D341Med (cell line): ENCODE measurements at places on chromosomes 5 and 9.

DNA sequence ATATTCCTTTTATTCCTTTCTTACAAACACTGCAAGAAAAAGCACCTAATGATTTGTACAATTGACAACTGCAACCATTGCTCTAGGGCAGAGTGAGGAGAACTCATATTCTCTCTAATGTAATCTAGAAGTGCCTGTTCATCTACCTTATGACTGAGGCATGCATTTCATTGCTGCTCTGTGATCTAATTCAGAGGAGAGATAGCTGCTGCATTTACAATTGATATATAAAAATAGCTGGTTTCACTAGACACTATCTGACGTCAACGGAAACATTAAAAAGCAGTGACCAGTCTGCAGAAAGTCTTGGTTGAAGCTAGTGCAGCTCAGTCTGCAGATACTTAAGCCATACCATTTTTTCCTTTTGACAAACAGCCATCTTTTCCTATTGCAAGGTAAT lies 72.8 kb upstream of the C6 start:
- DNase-seq, result no peak

- DNase-seq, result no peak
Observed at GRCh38 chr5:149201121-149201637, 59.9 kb downstream of the ABLIM3 start.

DNA sequence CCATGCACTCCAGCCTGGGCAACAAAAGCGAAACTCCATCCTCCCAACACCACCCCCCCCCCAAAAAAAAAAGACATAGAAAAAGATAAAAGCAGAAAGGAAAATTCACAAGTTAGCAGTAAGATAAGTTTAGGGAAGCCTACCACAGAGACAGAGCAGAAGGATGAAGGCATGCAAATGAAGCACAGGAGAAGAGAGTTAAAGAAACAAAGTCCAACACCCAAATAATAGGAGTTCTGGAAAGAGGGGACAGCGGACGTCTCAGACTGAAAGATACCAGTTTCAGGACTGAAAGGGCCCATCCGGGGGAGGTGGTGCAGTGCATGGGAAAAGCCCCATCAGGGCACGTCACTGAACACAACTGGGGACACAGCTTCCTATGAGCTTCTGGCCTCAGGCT lies 54.3 kb downstream of the OTULIN start:
- no peak for DNase-seq

DNA sequence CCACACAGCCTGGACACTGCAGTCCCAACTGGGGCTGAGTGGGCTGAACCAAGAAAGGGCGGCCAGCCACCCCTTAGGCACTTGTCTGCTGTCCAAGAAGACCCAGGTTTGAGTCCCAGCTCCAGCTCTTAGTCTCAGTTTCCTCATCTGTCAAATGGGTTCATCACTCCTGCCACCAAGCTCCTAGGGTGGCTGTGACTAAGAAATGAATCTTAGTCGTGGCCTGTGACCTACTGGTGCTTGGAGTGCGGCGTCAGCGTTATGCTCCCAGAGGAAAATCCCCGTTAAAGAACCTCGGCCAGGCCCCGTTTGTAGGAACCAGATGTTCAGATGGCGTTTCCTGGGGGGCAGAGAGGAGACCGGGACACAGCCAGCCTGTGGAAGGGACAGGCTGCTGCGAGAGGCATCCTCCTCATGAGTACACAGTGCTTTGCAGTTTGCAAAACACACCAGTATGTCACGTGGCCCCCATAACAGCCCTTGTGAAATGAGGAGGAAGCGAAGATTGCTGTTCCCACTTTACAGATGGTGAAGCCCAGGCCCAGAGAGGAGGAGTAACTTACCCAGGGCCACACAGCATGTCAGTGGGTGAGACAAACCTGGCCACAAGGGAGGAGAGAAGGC lies 3.3 kb downstream of the FIBCD1 start:
- no peak for DNase-seq

GRCh38 chr5:7983433-7983832 lies 114.5 kb downstream of the MTRR start:
- no peak for DNase-seq

GRCh38 chr5:115418788-115419187 lies 122.3 kb upstream of the CCDC112 start:
- DNase-seq, result no peak

DNA sequence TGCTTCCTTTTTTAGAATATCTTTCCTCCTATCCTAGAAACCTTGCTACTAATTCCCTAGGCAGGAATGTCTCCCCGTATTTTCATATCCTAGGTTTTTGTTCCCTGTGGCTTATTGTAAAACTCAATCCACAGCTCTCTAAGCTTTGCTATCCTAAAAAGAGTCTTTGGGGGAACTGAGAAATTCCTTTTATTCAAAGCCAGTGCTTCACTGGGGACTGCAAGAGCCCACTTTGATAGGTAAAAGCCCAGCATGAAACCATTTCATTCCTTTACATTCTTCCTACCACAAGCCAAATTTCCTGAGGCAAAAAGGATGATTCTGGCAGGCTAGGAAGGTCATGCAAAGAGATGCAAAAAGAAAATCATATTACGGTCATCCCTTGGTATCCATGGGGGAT lies 5.8 kb upstream of the HACD4 start:
- no peak for DNase-seq

DNA sequence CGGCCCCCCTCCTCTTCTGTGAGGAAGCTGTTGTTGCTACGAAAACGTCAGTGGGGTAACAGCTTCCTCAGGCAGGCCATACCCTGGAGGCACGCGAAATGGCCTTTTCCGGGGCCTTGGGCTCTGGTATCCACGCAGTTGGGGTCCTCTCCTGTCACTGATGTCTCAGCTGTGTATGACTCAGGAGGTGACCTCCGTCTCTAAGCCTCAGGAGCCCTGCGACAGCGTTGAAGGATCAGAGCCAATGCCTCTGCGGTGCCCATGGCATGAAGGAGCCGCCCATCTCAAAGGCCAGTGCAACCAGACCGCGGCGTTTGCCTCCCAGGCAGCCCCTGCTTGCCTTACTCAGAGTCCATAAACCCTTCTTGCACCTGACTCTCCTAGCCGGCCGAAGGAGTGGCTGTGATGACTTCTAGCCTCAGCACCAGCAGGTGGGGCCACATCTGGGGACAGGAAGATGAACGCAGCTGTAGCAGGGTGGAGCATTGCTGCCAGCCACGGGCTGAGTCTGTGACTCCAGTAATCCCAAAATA lies 1.0 kb upstream of the MXD3 start:
- peak; percentile 51 for DNase-seq

DNA sequence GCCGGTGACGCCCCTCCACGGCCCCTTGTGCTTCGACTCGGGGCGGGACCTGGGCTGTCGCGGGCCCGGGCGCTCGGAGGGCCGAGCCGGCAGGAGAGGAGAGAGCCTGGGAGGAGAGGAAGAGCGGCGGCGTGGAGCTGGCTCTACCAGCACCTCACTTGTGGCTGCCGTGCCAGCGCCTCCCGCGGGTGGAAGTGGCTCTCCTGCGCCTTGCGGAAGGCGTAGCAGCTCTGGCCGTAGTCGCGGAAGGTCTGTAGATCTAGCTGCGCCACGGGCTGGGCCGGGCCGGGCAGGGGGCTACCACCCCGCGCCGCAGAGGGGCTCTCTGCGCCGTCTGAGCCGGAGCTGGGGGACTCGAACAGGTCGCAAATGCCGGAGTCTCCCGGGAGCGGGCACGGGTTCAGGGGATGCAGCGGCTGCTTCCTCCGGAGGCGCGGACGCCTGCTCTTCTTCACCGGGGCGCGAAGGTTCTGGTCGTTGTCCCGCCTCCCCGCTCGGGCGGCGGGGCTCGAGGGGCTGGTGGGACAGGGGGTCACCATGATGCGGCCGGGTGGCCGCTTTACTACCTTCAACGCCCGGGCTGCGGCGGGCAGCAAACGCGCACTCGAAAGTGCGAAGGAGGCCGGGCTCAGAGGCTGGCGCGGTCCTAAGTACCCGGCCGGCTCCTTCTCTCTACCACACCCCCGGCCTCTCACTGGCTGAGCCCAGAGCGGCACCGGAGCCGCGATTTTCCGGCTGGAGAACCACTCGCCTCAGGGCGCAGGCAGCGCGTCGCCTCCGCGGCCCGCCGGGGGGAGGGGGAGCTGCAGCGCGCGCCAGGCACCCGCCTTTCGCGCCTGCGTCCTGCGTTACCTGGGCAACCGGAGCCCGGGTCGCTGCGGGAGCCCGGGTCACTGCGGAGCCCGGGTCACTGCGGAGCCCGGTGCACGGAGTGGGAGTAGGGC lies at the start of gene CCNO:
Gene CCNO (minus strand): TSS at position 624 of the 944 bp plus-strand sequence. CDS start 85 bp downstream, at position 539.
- peak; percentile 88 for DNase-seq

DNA sequence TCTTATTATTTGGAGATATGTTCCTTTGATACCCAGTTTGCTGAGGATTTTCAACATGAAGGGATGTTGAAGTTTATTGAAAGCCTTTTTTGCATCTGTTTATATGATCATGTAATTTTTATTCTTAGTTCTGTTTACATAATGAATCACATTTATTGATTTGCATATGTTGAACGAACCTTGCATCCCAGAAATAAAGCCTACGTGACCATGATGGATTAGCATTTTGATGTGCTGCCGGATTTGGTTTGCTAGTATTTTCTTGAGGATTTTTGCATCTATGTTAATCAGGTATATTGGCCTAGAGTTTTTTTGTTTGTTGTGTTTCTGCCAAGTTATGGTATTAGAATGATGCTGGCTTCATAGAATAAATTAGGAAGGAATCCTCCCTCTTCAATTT lies 161.4 kb upstream of the ITGA1 start:
- DNase-seq, result no peak

- no peak for DNase-seq
Observed at GRCh38 chr5:24103451-24104023, 541.2 kb downstream of the CDH10 start.

GRCh38 chr9:87198716-87199115 lies 251.4 kb upstream of the GAS1 start:
- no peak for DNase-seq

- DNase-seq, result peak; percentile 8
Observed at GRCh38 chr5:132053483-132053882, 7.0 kb upstream of the IL3 start.

GRCh38 chr9:135822374-135822755 lies 85.0 kb downstream of the CAMSAP1 start:
- DNase-seq, result no peak

DNA sequence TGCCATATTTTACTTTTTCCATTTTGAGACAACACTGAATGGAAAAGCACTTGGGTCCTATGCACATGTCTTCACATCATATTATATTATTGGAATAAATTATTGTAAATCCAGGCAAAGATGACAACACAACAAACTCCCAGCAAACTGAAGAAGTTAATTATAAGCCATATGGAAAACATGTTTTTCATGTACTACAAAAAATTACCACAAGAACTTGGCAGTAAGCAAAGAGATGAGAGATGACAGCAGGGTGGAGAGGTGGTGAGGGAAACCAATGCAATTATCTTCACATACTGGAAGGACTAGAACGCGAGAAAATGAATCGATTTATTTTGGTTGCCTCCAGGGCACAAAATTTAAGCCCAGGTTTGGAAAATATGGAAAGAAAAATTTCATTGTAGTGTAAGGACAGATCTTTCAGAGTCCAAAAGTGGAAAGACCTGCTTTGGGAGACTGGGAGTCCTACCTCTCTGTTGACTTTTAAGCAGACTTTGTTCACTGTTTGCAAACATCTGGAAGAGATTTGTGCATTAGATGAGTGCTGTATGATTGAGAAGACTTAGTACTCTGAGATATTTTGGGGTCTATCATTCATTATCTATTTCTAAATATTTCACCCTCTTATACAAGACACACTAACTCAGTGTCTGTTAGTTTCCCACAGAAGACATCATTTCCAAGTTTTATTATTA lies 138.0 kb downstream of the TMEM232 start:
- DNase-seq, result no peak

DNA sequence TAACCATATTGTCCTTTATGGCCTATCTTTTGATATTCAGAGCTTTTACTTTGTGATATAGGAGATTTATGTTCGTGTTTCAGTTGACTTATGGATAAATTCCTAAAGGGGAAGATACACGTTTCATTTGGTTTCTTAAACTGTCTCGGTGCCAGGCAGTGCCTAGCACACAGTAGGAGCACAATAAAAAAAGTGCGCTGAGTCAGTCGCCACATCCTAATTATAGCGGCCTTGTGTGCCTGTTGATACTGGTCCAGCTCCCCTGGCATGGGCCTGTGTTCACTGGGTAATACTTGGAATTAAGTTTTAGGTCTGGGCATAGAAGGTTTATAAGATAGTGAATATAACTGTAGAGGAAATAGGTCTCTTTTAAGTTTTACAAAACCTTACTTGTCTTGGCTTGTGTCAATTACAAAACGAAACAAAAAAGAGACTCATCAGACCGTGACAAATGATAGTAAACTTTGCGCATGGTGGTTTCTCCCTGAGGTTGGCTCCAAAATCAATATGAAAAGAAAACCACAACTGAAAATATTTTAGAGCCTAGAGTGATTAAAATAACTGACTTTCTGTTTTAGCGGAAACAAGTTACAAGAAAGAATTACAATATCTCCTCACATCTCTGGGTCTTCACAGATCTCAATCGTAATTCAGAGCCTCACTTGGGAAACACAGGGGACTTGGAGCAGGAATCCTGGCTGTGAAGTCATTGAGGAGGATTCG lies 84.8 kb downstream of the MVB12B start:
- DNase-seq, result no peak

GRCh38 chr9:78163834-78164233 lies 72.0 kb upstream of the CEP78 start:
- no peak for DNase-seq

DNA sequence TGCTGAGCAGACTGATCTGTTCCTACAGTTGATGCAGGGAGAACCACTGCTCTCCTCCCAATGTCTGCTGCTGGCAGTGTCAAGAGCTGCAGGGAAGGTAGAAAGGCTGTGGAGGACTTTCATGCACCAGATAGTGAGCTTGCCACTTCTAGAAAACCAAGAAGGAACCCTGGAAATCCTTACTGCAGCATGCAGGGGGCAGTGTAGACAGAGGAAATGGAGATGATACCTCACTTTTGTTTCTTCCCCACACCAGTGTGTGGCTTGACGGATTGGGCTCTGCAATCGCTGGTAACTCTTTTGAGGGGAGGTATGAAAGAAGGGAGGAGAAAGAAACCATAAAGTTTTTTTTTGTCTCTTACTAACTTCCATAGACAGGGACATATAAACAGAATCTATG lies 480.7 kb downstream of the DMAC1 start:
- no peak for DNase-seq

- no peak for DNase-seq
Observed at GRCh38 chr9:121930956-121931355, 162.2 kb downstream of the TTLL11 start.

DNA sequence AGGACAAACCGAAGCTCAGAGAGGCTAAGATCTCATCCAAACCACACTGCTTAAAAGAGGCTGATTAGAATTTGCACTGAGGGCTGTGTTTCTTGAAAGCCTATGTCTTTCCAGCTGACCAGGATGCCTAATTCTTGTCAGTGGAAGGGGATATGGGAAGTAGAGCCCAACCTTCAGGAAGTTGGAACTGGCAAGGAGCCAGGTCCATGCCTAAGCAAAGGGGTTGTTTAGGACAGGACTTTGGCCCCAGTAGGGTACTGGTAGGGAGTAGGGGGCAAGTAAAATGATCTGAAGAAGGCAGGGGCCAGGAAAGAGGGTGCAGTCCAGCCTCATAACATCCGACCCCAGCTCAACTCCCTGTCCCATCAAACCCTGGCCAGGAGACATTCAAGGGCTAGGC lies 130.9 kb downstream of the GAS1 start:
- no peak for DNase-seq

GRCh38 chr9:16150938-16151650 lies 598.3 kb downstream of the CCDC171 start:
- DNase-seq, result no peak
